ENCODE measurements at places on chromosomes 12 and 14.

GRCh38 chr14:32009976-32010581 is 67.0 kb upstream of the ARHGAP5 start:
- no peak for DNase-seq

- no peak for DNase-seq
Measured at GRCh38 chr14:95683793-95684192, 2.4 kb upstream of the TCL1B start.

- no peak for DNase-seq
Measured at GRCh38 chr12:63790608-63790945, 10.9 kb downstream of the RXYLT1 start.

- DNase-seq, result no peak
Measured at GRCh38 chr14:71163842-71164629, 256.8 kb downstream of the PCNX1 start.

DNA sequence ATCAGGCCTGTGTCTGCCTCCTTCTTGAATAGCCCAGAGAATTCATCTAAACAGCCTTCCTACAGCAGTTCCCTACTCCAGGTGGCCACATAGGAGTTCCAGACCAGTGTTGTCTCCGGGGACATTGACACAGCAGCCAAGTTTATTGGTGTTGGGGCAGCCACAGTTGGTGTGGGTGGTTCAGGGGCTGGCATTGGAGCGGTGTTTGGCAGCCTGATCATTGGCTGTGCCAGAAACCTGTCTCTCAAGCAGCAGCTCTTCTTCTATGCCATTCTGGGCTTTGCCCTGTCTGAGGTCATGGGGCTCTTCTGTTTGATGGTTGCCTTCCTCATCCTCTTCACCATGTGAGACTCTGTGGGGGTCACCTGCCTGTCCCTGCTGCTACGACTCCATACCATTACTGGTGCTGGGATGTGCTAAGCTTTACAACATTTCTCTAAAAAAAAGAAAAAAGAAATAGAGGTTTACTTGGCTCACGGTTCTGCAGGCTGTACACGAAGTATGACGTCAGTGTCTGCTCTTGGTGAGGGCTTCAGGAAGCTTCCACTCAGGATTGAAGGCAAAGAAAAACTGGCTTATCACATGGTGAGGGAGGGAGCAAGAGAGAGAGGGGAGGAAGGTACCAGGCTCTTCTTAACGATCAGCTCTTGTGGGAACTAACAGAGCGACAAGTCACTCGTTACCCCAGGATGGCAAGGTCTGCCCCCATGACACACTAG is 57.5 kb downstream of the CHST11 start:
- DNase-seq, result no peak

- DNase-seq, result no peak
Measured at GRCh38 chr12:26384536-26384935, 189.2 kb downstream of the SSPN start.

DNA sequence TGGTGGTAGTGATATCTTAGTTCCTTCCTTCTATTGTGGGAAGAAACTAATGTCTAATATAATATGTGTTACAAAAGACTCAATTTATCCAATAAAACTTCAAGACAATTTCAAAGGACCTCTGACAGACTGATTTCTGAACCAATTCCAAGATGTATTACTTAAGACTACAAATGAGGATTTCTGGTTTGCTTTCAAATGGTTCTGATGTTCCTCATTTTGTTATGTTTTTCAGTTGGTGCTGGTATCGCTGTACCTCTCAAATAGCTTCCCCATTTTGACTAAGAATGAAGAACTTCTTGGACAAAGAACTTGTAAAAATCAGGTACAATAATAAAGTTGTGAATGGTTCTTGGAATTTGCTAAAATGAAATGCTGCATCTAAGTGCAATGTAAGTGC is 19.4 kb upstream of the MBIP start:
- DNase-seq, result no peak

GRCh38 chr12:92349635-92350034 is 204.0 kb upstream of the BTG1 start:
- no peak for DNase-seq

- DNase-seq, result no peak
Measured at GRCh38 chr14:99241325-99242010, 30.5 kb downstream of the BCL11B start.

DNA sequence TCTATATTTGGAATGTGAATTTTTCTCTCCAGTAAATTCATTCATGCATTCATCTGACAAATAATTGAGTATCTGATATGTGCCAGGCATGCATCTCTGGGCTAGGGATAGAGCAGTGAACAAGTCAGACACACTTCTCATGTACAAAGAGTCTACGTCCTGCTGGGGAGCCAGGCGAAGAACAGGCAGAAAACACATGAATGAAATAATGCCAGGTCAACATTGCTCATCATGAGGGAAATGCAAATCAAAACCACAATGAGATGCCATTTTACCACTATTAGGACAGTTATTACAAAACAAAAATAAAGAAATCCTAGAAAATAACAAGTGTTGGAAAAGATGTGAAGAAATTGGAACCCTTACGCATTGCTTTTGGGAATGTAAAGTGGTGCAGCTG is 90.3 kb downstream of the PAX9 start:
- DNase-seq, result no peak

DNA sequence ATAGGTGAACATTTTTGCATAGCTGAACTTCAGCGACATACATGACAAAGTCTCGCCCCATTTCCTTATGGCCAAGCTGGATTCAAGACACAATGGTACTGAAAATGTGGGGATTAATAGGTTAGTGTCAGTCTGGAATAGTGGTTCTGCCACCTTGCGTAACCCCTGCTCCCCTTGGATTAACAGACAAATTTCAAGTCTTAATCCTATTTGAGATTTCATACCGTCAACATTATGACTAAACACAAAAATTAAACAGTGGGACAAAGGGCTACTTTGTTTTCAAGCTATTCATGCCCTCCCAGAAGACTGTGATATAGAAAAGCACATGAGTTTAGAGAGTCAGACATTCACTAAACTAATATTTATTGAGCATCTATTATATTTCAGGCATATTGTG is 138.9 kb upstream of the HIF1A start:
- no peak for DNase-seq

- DNase-seq, result no peak
Measured at GRCh38 chr14:71238835-71239234, 331.6 kb downstream of the PCNX1 start.

- no peak for DNase-seq
Measured at GRCh38 chr12:88726806-88727720, 146.8 kb upstream of the KITLG start.

DNA sequence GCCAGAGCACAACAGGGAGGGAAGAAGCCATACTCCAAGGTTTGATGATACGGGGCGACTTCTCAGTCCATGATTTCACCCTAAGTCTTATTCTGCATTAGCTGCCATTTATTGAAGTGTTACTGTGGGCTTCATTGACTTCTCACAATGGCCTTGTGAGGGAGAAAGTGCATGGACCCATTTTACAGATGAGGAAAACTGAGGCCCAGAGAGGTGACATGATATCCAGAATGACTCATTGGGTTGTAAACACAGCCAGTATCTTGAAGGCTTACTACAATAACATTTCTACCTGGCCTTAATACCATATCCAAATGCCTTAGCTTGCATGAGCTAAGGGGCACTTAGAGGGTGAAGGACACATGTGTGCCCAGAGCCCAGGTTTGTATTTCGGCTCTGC is 100.6 kb downstream of the CMKLR1 start:
- no peak for DNase-seq

- no peak for DNase-seq
Measured at GRCh38 chr12:56872366-56872765, 61.8 kb downstream of the SDR9C7 start.

DNA sequence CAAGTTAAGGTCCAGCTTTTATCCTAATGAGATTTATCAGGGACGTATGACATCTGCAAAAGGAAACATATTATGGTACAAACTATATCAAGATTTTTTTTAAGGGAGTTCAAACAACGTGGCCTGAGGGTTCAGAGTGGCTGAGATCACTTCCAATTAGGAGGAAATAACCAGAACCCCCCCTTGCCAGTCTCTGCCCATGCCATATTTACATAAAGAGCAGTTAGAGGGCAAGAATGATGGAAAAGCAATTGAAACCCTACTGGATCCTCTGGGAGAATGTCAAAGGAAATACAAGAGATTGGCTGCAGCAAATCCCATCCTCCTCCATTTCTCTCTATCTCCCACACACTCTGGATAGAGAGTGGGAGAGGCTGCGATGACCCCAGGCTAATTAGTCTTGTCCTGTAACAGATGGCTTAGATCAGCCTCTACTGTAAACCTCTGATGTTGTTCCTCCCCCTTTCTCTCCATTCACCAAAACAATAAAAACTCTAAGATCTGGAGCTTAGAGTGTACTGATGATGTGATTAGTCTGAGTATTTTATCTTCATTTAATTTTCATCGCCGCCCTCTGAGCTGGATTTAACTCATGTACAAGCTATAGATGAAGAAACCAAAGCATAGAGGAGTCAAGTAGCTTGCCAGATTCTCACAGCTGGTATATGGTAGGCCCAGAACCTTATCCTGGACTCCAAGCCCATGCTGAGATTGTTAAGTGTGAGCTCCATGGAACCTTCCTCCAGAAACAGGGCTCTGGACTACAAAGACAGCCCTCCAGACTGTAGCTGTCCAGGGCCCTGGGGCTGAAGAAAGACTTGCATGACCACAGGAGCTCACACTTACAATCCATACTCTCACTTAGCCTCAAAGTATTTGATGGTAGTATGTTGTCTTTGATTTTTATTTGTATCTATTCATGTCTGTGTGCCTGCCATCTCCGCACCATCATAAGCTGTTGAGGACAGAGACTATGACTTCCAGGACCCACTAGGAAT is 54.1 kb upstream of the GNG2 start:
- DNase-seq, result peak; percentile 68

- no peak for DNase-seq
Measured at GRCh38 chr12:130076126-130076525, 86.1 kb upstream of the FZD10 start.

GRCh38 chr12:288687-289086 is 26.1 kb upstream of the SLC6A13 start:
- no peak for DNase-seq

DNA sequence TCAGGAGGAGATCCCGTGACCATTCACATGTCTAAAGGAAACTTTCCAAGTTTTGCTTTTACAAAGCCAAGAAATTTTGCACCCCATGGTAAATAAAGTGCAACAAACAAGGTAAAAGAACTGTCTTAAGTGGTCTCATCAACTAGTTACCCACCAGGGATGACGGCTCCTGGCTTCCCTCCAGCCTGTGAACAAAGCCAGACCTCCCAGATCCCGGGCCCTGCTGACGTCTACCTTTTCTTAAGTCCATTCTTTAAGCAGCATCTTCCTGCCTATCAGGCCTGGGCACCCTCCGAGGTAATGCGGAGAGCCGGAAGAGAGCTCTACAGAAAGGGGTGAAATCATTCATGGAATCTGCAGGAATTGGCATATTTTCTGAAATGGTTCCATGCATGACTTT is 58.0 kb upstream of the DAAM1 start:
- no peak for DNase-seq

GRCh38 chr12:65934480-65935115 is 110.3 kb downstream of the HMGA2 start:
- no peak for DNase-seq

DNA sequence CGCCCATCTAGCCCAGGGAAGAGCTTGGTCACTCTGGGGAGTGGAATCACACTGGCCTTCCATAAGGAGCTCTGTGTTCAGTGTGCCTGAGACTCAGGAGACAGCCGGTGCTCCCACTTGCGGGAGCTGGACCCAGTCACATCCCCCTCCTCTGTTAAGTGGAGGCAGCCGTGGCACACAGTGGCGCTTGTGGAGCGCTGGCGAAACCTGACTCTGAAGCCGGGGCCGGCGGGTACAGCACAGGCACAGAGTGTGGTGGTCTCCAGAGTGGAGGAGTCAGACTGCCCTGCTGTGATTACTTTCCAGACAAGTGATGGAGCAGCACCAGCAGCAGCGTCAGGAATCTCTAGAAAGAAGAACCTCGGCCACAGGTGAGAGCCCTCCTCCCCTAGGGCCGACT is 33.0 kb downstream of the DEGS2 start:
- no peak for DNase-seq

DNA sequence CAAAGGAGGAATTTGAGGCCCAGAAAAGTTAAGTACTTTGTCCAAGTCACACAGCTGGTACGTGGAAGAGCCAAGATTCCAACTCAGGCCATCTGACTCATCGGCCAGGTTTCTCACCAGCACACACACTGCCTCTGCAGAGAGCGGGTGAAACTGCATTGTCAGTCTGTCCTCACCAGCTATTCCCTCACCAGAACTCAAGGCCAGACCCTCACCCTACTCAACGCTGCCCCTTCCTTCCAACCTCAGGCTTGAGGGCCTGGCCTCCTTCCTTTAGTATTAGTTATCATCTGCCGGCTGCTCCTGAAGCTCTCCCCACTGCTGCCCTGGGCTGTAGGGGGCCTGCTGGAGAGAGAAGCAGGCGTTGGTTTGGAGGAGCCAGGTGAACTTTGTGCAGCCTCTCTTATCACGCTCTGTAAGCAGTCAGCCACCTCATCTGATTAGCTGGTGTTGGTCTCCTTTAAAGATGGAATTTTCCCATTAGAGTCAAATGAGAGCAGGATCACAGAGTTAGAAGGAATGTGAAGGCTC is 16.6 kb upstream of the PLEK2 start:
- DNase-seq, result no peak

- DNase-seq, result no peak
Measured at GRCh38 chr12:46560874-46561273, 188.3 kb upstream of the SLC38A2 start.

- DNase-seq, result no peak
Measured at GRCh38 chr12:75322464-75322863, 7.7 kb downstream of the CAPS2 start.

DNA sequence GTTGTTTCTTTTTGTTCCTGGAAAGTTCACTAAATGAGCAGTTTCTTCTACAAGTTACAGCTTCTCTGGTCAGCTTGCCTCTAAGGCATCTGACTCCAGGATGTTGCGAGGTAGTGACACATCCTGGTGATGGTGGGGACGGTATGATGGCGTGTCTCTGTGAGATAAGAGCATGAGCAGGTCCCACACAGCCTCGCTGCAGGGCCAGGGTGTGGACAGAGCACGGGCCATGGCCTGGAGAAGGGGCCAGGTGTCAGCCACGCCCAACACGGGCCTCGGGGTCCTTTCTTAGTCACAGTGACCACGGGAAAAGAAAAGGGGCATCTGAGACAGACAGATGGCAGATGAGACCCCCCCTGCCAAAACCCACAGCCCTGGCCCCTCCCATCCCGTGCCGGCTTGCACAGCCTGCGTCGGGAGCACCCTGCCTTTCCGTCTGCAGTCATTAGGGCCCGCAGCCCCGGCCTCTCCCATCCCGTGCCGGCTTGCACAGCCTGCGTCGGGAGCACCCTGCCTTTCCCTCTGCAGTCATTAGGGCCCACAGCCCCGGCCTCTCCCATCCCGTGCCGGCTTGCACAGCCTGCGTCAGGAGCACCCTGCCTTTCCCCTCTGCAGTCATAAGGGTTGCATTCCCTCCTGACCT is 79.3 kb upstream of the DYNC1H1 start:
- DNase-seq, result no peak

DNA sequence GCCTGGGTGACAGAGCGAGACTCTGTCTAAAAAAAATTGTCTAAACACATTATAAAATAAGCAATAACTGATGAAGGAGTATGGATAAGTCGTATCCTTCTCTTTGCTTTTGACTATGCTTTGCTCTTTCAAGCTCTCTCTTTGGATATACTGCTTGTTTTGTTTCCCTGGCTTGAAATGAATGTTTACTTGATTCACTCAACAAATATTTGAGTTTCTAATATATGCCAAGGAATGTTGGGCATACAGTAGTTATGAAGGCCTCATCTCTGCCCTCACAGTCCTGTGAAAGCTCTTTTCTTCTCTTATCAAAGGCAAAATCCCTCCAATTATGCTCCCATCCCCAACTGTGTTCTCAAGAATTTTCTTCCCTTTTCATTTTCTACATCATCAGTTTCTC is 123.5 kb downstream of the PTPRR start:
- no peak for DNase-seq

- DNase-seq, result no peak
Measured at GRCh38 chr14:55846826-55847446, 266.9 kb downstream of the KTN1 start.

All from WERI-Rb-1 (cell line).